ENCODE measurements at places on chromosomes 16 and 17.
A peak's percentile ranks its signal among the peaks of the same experiment; 100 is the strongest.

GRCh38 chr16:86519649-86520316 is 9.5 kb downstream of the FOXF1 start:
- peak; percentile 48 for DNase-seq

DNA sequence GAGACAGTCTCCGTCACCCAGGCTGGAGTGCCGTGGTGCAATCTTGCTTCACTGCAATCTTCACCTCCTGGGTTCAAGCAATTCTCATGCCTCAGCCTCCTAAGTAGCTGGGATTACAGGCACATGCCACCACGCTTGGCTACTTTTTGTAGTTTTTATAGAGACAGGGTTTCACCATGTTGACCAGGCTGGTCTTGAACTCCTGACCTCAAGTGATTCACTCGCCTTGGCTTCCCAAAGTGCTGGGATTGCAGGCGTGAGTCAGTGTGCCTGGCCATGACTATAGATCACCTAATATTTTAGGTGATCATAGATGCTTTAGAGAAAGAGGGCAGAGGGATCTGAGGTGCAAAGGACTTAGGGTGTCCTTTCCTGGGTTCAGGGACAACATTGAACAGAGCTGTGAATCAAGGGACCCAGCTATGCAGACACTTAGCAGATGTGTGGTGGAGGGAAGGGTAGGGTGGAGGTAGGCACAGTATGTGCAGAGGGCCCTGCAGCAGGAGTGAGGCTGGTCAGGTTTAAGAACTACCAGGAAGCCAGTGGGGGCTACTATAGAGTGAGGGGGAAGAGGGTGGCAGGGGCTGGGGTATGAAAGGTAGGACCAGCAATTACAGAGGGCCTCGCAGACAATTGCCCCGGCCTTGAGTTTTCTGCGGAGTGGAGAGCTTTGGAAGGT is 116.5 kb downstream of the CMIP start:
- no peak for DNase-seq

GRCh38 chr17:36690190-36690589 is 88.8 kb downstream of the MRM1 start:
- no peak for DNase-seq

DNA sequence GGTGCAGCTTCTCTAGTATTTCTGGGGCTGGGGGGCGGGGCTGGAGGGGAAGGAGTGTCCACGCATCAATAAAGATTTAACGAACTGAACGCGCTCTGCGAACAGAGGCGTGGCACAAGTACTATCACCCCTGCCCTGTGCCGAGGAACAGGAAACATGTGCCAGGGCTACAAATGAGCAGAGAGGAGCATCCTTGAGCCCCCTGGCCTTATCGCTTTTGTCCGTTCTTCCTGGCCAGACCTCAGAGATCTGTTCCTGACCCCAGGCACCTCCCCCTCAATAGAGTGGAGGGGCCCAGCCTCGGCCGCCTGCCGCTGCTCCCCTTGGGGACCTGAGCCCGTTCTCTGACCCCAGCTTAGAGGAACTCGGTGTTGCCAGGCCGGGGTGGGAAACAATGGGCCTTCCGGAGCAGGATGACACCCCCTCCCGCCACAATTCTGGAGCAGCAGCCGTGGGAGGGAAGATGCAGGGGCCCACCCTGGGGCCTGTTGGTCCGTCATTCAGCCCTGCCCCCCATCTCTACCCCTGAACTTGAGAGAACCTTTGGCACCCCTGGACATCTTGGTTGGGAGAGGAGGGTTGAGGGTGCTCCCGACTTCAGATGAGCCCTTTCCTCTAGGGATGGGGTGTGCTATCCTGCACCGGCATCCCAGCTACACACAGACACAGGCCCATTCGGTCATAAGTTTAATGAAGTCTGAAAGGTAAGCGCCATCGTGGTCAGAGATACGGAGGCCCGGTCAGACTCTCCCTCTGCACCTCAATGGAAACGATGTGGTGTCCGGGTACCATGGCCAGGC is 1.1 kb downstream of the NAA38 start:
- no peak for DNase-seq

GRCh38 chr16:3716831-3717234 is 491 bp downstream of the TRAP1 start:
- DNase-seq, result no peak

DNA sequence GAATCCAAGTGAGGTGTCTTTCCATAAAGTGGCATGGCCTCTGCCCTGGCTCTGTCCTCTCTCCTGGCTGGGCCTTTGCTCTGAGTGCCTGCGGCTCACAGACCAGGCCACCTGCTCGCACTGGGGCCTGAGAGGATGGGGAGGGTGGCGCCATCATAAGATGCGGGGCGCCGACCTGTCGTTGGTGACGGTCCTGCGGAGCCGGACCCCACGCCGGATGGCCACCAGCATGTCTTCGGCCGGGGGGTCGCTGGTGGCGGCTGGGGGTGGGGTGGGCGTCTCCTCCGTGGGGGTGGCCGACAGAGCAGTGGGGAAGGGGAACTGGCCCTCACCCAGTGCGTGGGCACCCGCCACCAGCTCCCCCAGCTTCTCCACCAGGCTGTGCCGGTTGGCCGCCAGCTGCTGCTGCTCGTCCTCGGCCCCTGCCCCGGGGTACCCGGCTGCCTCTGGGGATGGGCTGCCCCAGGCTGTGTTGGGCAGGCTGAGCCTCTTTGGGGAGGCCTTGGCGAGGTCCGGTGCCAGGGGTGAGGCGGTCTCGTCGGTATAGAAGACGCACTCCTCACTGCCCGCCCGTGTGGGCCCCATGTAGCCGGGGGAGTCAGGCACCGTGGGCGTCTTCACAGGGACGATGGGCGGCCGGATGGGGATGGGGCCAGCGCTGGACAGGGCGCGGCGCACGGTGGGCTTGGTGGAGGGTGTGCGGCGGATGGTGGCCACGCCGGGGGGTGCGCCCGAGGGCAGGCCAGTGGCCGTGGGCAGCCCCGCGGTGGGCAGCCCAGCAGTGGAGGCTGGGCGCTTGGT is 17.4 kb downstream of the IL34 start:
- no peak for DNase-seq

DNA sequence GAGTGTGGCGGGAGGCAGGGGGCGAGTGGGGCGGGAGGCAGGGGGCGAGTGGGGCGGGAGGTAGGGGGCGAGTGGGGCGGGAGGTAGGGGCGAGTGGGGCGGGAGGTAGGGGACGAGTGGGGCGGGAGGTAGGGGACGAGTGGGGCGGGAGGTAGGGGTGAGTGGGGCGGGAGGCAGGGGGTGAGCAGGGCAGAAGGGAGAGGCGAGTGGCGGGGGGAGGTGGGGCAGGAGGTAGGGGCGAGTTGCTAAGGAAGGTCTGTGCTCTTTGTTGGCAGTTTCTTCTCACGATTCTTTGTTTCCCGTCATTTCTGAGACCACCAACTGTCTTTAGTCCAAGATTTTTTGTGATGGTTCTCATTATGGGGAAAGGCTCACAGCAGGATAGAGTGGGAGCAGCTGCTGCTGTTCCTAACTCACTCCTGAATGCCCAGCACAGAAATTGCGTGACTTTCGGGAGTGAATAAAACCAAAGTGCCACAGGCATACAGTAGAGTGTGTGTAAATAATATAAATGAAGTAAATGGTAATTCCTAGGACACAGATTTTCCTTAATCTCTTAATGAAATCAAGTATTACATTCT is 44.7 kb downstream of the COG7 start:
- DNase-seq, result no peak

- DNase-seq, result no peak
These were observed 190.2 kb upstream of the GSE1 start for GRCh38 chr16:85422632-85423550.

- DNase-seq, result no peak
These were observed 14.6 kb upstream of the CSNK1D start for GRCh38 chr17:82287868-82288801.

- no peak for DNase-seq
These were observed 7.6 kb downstream of the CDK3 start for GRCh38 chr17:76008208-76008607.

DNA sequence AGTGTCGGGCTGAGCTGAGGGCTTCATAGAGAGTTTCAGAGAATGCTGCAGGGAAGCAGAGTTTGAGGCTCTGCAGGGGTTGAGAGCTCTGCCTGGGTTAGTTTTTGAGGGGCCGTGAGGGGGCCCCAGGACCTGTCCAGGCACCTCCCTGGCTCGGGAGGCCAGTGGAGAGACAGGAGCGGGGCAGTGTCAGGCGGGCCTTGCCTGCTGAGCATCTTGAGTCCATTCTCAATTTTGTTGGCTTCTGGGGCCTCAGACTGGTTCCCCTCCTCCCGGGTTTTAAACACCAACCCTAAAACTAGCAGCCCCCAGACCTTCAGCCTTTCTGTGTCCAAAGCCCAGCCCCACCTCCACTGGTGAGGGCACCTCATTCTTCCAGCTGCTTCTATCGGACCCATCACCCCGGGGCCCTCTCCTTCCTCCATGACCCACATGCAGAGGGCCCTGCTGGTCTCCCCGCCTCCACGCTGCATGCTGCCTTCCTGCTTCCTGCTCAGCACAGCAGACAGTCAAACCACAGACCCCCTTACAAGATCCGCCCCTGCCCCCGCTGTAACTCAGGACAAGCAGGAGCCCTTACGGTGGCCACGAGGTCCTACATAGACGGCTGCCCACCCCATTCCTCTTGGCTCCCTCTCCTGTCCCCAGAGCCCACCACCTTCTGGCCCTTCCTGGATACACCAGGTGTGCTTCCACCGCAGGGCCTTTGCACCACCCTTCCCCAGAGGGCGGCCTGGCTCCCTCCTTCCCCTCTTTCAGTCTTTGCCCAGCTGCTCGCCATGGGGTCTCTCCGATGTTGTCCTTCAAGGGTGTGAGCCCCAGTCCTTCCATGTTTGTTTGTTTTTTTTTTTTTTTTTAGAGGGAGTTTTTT is 3.8 kb downstream of the RNF213 start:
- DNase-seq, result no peak

- no peak for DNase-seq
These were observed 20.3 kb upstream of the GLIS2 start for GRCh38 chr16:4295581-4295980.

DNA sequence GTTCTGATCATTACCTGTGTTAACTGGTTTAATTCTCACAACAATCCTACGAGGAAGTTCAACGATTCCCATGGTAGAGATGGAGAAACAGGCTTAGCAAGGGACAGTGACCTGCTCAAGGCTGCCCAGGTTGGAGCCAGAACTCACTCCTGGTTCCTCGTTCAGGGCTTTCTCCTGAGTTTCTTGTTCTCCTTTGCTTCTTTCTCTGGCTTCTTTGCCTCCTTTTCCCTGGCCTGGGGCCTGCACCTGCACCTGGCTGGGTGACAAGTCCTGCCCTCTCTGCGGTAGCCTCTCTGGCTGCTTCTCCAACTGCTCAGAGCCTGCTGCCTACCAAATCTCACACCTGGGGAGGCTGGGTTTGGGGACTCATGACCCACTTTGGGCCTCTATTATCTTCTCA is 2.8 kb downstream of the CCL22 start:
- no peak for DNase-seq

GRCh38 chr17:38418693-38419507 is 9.4 kb upstream of the ARHGAP23 start:
- no peak for DNase-seq

DNA sequence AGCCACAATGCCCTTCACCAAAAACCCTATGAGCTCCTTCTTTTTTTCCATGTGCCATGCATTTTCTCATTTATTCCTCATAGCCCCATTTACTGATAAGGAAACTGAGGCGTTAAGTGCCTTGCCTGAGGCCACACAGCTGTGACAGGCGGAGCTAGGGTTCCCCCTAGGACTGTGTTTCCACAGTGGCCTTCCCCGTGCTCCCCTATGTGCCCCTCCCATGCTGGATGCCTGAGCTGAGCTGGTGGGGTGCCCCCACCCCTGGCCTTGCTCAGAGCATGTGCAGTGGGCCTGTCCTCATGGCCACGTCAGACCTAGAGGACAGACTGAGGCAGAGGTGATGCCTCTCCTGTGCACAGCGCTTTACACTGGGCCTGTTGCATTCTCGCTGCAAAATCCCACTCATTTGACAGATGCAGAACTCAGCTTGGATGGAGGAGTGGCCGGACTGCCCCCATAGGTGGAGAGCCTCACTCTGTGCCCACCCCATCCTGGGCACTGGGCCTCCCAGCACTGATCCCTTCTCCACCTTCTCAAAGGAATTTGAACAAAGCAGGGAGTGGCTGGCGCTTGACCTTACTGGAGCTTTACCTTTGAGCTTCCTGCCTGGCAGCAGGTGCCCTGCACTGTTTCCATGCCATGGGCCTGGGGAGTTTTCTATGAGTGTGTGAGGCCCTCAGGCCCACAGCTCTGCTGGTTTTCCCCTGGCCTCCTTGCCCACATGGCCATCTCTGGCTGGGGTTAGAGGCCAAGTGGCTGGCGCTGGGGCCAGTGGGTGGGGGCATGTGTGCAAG is 2.6 kb downstream of the MAP2K3 start:
- no peak for DNase-seq

DNA sequence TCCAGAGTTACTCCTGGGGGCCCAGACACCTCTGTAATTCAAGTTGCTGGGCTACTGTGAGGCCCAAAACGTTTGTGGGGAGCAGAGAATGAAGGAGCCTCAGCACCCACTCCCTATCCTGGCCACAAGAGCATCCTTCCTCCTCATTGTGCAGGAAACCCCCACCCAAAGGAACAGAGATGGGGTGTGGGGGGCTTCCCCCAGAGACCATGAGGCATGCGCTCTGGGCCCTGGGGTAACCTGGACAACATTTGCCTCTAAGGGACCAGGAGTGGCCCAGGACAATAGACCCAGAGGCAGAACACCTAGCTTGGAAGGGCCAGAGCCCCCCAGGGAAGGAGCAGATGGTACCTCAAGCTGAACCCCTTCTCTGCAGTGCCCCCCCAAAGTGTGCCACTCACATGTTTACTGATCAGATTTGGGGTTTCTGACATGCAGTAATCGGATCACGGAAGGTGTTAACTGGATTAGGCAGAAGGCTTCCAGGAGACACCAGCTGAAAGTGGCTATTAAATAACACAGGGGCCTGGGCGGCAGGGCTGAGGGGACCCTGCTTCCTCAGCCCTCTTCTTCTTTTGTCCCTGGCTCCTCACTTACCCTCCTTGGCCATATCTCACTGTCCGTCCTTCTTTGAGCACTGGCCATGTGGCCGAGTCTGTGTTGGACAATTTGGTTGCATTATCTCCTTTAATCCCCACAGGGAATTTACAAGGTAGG is 50.8 kb downstream of the SDK2 start:
- no peak for DNase-seq

DNA sequence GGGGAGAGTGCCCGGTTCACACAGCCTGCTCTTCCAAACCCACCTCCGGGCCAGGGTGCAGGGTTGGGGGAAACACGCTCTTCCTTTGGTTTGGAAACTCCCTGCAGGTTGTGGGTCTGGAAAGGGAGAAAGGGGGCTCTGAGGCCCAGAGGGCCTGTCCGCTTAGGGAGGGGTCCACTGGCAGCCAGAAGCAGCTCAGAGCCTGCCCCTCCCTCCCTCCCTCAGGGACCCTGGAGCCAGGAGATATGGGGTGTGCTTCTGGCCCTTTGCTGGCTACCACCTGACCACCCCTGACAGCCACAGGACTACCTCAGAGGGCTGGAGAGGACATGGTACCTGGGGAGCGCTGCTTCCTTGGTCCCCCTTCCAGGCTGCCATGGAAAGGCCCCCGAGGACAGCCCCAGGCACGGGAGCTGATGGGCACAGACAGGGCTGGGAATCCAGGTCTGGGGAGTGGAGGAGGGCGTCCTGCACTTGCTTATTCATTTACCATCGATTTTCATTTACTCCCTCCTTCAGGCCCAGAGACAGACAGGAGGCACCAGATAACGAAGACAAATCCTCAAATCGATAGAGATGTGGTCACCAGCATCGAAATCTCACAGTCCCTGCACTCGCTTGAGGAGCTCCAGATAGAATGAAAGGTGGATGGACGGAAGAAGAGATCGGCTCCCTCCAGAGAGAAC is 48.4 kb upstream of the DOC2B start:
- no peak for DNase-seq
